HCEC 1CT (cell line): ENCODE measurements at places on chromosomes 5 and 9.

DNA sequence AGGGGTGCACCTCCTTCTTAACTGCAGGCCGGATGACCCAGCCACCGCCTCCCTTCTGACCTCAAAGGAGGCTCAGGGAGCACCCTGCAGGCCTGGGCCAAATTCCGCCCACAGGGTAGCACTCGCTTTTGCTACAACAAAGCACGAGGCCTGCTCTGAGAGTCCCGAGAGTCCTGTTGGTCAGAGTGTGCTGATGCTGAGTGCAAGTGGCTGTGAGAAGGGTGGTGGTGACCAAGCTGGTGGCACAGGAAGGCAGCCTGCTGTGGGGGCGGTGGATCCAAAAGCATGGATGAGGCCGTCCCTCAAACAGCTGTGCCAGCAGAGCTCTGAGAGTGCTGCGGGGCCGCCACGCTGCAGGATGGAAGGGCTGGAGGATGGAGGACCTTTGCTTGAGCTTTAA lies 101.8 kb downstream of the AK8 start:
- no peak for DNase-seq

- DNase-seq, result no peak
Measured at GRCh38 chr5:176530983-176531901, 6.0 kb downstream of the RNF44 start.

DNA sequence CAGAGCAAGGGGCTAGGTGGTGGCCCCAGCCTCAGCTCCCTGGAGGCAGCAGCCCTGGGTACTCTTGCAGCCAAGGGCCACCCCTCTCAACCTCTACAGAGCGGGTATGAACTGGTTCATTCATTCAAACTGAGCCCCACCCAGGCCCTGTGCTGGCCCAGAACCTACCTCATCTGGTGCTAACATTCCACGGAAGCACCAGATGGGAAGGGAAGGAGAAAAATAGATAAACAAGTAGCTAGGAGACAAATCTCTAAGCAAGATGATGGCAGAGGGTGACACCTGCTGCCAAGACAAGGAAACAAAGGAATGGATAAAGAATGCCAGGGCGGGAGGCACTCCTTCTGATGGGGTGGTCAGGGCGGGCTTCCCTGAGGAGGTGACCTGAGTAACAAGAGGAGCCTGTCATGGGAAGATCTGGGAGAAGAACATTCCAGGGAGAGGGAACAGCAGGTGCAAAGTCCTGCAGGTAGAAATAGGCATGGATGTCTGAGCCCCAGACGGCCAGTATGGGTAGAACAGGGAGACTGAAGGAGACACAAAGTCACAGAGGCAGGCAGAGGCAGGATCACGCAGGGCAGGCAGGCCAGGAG lies 6.1 kb downstream of the ST6GALNAC4 start:
- DNase-seq, result no peak

DNA sequence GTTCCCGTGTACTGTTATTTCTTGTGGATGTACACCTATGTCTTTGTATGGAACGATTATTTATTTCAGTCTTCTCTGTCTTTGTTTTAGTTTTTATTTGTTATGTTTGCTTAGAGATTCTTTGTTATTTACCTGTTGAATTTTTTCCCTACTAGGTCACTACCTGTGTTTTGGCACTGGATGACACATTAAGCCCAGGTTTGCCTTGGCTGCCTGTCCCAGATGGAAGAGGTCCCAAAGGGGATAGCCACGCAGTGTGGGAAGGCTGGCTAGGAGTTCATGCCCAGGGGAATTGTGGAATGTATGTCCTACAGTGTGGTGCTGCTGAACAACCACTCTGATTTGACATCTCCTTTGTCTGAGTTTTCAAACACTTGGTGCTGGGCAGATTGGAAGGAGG lies 15.6 kb upstream of the SLC36A2 start:
- DNase-seq, result no peak

DNA sequence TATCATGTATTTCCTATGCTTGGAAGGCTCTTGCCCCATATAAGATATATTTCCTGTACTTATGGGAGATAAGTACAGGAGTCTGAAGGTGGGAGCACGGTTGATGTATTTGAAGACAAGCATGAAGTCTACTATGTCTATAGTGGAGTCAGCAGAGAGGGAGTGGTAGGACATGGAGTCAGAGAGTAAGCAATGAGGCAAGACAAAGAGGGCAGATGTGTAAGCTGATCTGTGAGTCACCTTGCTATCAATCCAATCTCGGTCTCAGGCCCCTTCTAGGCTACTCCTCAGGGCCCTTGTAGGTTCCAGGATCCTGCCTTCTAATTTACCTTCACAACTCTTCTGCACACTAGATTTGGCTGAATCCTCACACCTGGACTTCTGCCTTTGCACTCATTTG lies 105.5 kb downstream of the MACIR start:
- DNase-seq, result peak; percentile 44

GRCh38 chr5:55625589-55625909 lies 86.6 kb downstream of the SLC38A9 start:
- no peak for DNase-seq

GRCh38 chr9:126626127-126626925 lies 12.6 kb downstream of the LMX1B start:
- DNase-seq, result no peak

DNA sequence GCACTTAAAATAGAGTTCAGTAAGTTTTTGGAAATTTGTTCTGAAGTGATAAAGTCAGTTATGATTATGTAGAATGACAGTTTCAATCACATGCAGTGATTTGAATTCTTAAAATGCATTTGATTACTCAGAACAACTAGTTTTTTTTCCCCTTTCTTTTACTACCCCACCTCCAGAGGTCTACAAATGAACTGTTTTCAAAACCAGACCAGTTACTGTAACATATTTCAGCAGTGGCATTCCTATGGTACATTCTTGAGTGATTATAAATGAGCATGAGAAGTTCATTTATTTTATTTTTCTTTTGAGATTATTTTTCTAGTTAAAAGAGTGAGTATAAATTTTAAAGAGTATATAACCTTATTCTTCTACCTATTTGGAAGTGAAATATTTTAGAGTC lies 71.6 kb downstream of the NNT start:
- DNase-seq, result no peak

- DNase-seq, result no peak
Measured at GRCh38 chr9:131436865-131437271, 43.0 kb downstream of the PRRC2B start.

- DNase-seq, result no peak
Measured at GRCh38 chr5:11062397-11062796, 301.4 kb upstream of the DAP start.

DNA sequence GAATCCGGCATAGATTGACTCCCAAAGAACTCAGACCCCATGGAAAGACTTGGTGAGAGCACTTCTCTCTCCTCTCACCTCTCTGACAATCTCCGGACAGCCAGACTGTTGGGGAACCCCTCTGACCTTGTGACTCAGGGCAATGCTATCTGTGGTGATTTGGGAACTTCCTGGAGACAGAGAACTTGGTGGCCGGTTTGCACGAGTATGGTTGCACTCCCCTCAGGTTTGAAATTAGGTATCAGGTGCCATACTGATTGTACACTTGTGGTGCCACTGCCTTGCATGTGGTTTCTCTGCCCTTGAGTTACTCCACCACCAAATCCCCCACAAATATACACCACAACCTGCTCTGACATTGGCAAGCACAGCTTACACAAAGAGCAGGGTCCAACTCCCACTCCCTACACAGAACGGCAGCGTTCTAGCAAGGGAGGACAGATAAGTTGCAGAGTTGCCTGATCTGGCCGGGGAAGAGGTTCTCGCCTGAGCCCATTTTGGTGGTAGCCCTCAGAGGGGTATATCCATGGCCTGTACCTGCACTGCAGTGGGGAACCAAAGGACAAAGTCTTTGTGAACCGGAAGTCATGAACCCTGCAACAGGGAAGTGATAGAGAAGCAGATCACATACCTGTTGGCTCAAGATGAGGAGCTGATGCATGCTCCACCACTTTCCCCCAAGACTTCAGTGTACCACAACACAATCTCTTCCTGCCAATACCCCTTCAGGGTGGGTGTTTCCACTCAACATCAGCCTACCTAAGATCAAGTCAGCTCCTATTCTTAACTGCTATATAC lies 255.1 kb downstream of the MCTP1 start:
- DNase-seq, result peak; percentile 53

DNA sequence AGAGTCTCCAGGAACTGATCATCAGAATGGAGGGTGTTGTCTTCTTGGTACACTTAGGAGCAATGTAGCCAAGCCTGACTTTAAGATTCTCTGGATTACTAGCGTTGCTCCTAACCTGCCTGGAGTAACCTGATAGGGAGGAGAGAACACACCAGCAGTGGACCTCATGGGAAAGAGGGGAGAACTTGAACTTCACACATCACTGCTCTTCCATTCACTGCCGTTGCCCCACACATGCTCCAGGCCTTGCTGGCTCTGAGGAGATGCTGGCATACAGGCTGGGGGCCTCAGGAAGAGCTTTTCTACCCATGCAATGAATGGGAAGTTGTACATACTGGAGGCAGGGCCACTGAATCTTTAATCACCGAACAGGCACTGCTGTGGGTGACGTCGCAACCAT lies 60.3 kb upstream of the ADAMTS16 start:
- no peak for DNase-seq

- no peak for DNase-seq
Measured at GRCh38 chr5:101605700-101606099, 690.4 kb downstream of the SLCO4C1 start.

DNA sequence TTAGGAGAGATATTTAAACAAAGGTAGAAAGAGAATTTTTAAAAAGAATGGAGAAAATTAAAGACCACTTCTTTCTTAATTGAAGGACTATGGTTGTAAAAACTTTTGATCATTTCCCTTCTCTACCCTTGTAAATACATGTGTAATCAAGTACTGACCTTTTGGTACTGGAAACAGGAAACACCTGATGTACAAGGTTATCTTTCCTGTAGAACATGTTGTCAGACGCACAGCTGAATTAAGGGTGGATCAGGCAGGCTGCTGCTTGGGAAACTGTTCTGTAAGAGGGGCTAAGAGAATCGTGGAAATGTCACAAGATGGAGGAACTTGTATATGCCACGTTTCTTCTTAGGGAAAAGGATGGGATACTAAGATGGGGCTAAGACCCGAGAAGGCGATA lies 341.6 kb downstream of the ZNF608 start:
- DNase-seq, result no peak

DNA sequence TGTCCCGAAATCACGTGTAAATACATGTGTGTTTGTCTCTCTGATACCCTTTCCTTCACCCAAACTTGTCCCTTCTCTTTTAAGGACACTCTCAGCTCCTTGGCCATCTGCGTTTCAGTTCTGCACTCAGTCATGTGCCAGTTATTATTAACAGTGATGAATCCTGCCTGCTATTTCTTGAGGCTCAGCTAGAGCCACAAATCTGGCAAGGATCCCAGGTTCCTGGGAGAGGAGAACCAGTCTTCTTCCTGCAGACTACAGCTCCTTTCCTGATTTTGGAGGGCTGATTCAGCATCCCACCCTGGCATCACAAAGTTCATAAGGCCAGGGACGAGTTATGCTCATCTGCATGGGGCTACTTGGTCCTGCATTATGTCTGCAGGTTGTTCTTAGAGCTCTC lies 5.6 kb downstream of the MAMDC2 start:
- DNase-seq, result peak; percentile 74

GRCh38 chr5:167755420-167755819 lies 536.0 kb upstream of the WWC1 start:
- DNase-seq, result no peak

- DNase-seq, result peak; percentile 31
Measured at GRCh38 chr9:100352201-100352726, 478 bp downstream of the TEX10 start.

DNA sequence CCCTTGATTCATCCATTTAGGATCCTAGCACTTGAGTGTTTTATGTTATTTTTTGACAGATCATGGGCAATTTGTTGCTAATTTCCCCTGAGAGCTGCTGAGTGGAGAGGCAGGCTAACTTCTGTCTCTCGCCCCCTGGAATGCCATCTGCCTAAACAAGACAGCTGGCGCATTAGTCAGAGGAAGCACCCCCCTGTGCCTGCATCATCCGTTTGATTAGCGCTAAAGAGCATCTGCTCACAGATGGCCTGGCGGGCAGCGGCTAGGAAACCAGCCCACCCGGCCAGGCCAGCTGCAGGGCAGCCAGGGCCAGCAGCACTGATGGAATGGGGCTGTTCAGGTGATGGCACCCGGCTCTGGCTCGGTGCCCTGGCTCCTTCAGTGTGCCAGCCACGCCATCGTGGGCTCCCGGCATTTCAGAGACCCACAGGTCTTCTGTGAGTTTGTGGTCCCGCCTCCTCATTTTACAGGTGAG lies 22.9 kb upstream of the ASS1 start:
- DNase-seq, result peak; percentile 72

DNA sequence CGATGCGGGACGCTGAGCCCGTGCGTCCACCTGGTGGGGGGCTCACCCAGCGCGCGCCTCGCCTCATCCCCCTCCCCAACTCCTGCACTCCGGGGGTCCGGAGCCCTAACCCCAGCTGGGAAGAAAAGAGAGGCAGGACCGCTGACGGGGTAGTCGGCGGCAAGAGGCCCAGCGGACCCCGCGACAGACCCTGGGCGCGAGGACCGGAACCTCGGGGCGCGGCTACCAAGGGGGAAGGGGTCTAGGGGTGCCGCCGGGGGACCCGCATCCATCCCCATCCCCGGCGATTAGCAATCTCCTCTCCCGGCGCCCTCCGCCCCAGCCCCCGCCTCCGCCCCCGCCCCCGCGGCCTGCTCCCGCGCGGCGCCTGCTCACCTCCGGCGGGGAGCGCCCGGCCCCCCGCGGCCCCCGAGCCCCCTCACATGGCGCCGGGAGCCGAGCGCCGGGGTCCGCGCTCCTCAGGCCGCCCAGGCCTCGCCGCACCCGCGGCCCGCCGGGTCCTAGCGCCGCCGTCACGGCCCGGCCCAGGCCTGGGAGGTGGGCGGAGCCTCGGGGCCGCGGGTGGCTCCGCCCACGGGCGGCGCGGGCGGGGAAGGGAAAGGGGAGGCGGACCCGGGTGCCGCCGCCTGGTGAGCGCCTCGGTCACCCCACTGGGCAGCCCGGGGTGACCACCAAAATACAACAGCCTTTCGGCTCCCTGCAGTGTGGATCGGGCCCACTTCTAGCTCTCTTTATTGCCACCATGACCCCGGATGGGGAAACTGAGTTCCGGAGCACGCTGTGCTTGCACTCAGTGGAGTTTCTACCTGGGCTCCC lies at the start of gene ST6GALNAC6:
TSS of gene ST6GALNAC6 (minus strand) at position 476 of the 816 bp plus-strand sequence. CDS start 1,622 bp downstream, outside the sequence.
- peak; percentile 74 for DNase-seq

- DNase-seq, result no peak
Measured at GRCh38 chr5:138491284-138491648, 26.0 kb downstream of the EGR1 start.

- no peak for DNase-seq
Measured at GRCh38 chr9:19020886-19021455, 12.0 kb downstream of the SAXO1 start.

DNA sequence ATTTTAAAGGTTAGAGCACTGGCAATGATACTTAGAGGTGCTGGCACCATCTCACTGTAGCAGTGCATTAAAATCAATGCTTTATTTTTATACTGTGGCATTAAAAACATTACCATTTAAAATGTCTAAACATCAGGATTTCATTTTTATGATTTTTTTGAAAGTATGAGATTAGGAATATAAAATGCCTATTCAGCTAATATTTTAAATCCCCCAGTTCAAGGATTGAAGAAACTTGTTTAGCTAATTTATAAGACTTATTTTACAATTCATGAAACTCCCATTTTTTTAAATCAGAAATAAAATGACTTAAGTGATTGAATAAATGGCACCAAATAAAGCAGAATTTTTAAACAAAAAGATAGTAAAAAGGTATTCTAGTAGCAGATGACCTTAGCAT lies 625.6 kb downstream of the RAB3C start:
- DNase-seq, result no peak

GRCh38 chr5:139678751-139679750 lies 30.9 kb downstream of the CXXC5 start:
- DNase-seq, result no peak

GRCh38 chr5:127229185-127229889 lies 61.3 kb upstream of the MEGF10 start:
- DNase-seq, result no peak

- DNase-seq, result no peak
Measured at GRCh38 chr9:100088202-100088601, 10.6 kb downstream of the ERP44 start.
